ENCODE measurements at places on chromosomes 5 and 9.

- no peak for DNase-seq
Observed at GRCh38 chr5:159758189-159758588, 158.1 kb upstream of the ADRA1B start.

- no peak for DNase-seq
Observed at GRCh38 chr5:44885903-44886302, 77.2 kb downstream of the MRPS30 start.

GRCh38 chr5:53549792-53550191 is 10.6 kb upstream of the NDUFS4 start:
- no peak for DNase-seq

DNA sequence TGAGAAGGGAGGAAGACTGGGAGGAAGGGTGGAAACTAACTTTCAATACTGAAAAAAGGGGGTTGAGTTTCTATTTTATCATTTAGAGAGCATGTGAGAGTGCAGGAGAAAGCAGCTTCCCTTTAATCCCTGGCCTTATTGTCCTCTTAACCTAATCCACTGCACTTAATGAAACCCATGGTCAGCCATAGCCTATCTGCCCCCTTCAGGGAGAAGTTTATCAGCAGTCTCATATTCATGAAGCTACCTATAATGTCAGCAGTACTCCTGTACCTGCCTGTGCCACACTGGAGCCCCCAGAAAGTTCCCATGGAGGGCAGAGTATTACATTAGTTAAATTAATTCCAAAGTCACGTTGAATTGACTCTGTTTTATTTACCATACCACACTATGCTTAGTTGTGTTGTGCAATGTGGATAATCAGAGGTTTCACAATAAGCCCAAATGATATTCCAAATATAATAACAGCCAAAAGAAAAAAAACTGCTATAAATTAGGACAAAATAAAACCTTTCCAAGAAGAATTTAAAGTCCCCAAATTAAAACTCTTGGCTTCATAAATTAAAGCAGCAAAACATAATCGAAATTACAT is 62.9 kb downstream of the MUSK start:
- no peak for DNase-seq

GRCh38 chr9:102631559-102631958 is 363.6 kb upstream of the CYLC2 start:
- no peak for DNase-seq

- no peak for DNase-seq
Observed at GRCh38 chr5:169945831-169946261, 34.4 kb downstream of the INSYN2B start.

DNA sequence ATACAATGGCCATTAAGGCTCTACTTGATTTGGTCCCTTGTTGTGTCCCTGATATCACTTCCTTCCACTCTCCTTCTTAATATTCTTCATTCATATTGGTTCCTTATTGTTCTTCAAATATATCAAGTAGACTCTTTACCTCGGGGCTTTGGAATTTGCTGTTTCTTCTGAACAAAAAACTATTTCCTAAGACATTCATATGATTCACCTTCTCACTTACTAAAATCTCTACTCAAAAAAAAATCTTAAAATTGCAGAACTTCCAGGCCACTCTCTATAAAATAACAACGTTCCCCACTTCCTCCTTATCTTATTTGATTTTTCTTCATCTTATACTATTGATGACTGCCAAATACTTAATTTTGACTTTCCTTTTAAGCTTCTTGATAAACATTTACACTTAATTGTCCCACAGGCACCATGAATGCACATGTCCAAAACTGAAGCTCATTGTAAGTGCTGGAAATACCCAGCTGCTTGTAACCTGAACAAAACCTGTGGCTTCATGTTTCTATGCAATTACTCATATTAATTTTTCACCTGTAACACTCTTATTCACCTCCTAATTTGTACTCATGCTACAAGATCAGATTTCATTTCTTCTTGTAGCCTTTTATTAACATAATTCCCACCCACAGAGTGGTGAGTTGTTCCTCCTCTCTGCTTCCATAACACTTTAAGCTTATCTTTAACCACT is 58.4 kb upstream of the NUDT12 start:
- no peak for DNase-seq

GRCh38 chr5:178371362-178372111 is 138.9 kb upstream of the PHYKPL start:
- DNase-seq: no peak

DNA sequence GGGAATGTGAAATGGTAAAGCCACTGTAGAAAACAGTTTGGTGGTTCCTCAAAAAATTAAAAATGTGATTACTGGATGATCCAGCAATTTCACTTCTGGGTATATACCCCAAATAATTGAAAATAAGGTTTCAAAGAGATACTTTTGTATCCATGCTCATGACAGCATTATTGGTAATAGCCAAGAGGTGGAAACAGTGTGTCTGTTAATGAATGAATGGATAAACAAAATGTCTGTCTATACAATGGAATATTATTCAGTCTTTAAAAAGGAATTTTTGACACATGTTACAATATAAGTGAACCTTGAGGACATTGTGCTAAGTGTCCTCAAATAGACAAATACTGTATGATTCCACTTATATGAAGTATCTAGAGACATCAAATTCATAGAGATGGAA is 40.1 kb downstream of the NUP214 start:
- DNase-seq: no peak

DNA sequence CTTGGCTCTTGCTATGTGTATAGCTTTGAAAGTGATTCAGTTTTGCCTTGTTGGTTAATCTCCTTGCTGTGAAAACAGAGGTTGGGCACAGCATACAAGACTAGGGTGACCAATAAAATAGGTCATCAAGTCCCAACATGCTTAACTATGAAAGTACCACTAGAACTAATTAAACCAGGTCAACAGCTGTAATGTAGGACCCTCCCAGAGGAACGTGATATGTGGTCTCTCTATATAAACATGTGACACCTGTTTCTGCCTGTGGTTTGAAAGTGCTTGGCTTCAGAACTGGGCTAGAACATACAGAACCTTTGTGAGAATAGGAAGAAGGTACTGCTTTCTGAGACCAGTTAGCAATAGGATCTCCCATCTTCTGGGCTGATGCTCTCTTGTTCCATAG is 297.1 kb downstream of the FBXL7 start:
- no peak for DNase-seq

DNA sequence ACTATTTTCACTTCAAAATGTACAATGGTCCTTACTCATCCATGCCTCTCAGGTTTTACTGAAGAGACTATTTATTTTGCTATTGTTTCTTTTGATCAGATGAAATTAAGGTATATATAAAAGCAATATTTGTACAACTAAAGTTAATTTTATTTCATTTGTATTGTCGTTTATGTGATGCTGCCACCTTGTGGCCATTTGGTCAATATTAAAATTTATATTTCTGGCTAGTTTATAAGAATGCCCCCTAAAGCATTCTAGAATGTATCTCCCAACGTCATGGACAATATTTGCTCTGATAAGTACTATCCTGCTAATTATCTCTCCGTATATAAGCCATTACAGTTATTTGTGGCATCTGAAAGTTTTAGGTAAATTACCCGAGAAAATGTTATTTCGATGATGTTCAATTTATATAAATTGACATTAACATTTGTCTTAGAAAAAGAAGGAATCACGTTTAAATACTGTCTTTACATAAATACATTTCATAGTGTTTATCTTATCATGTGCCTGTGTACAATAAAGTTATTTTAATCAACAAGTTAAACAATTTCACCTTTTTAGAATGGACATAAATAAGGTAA is 680.0 kb downstream of the TAF11L14 start:
- DNase-seq: no peak

DNA sequence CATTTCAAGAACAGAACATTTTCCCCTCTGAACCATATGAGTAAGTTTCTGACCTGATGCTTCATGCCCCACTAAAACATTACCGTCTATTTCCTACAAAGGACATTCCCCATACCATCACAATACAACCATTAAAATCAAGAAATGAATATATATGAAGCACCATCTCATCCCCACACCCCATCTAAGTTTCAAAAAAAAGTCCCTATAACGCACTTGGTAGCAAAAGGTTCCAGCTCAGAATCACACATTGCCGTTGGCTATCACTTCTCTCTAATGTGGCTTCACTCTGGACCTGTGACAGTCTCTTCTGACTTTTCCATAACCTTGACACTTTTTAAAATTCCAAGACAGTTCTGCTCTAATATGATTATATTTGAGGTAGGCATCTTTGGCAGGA is 5.9 kb downstream of the EMB start:
- no peak for DNase-seq

DNA sequence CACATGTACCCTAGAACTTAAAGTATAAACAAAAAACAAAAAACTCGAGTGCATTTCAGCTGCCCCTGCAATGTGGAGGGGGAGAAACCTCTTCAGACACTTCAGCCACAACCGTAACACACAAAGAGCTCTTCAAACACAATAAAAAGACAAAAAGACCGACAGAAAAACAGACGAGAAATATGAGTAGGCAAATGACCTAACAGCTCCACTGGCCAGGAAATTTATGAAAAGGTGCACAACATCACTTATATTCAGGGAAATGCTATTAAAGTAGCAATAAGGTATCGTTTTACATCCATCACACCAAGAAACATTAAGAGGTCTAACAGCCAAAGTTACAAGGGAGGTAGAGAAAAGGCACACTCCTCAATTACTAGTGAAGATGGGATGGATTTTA is 6.2 kb downstream of the ZBED3 start:
- no peak for DNase-seq

- no peak for DNase-seq
Observed at GRCh38 chr5:3913279-3913678, 317.6 kb downstream of the IRX1 start.

DNA sequence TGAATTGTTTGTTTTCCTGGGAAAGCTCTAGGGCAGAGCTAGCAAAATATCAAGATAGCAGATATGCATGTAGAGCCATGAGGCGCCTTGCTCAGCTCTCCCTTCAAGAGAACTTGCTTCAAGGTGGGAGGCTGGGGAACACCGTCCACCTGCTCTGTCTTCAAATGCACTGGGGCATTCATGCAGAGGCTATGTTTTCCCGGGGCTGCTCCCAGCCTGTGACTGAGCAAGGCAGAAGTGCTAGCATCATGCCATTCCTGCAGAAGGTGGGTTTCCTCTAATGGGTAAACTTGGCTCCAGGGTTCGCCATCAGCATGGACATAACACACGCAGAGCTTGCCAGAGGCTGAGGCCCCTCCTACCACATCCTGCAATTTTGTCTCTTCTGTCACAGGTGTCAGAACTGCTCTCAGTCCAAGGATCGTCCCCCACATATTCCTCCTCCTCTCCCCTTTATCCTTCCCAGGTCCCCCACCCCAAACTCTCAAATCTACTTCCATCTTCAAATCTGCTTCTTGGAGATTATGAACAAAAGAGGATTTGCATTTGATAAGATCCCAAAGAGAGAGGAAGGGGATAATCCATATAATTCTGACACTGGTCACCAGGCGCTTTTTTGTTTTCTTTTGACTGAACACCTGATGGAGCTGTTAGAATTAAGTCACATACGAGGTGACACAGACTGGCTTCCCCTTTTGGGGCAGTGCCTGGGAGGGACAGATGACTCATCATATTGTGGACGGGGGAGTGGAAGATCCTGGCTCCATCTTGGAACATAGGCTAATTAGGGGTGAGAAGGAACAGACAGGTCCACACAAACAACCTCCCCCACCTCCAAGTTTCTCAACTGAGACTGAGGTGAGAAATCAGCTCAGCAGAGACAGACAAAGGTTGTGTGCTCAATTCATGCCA is 85.0 kb upstream of the TAF11L2 start:
- peak; percentile 35 for DNase-seq

- DNase-seq: no peak
Observed at GRCh38 chr5:167452136-167452535, 839.3 kb upstream of the WWC1 start.

DNA sequence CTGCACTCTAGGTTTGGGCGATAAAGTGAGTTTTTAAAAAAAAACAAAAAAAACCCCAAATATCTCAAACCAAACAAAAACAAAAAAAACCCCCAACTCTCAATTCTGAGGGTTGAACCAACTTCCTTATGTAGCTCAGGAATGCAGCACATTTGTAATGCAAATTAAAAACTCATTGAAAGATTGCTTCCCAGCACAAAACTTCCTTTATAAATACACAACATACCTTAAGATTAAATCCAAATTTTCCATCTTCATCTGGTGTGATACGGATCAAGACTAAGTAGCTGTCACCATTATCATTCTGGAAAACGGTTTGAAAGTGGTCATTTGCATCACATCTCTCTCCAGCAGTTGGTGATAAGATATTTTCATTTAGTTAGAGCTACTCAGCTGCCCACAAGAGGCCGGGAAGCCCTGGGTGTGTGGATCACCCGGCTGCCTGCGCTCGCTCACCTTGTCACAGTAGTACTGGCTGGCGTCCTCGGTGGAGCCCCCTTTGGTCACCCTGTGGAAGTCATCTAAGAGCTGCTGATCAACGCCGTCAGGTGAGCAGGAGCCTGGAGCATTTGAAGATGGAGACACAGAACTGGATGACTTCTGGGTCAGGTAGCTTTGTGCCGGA is 88.2 kb downstream of the PTPN3 start:
- no peak for DNase-seq

DNA sequence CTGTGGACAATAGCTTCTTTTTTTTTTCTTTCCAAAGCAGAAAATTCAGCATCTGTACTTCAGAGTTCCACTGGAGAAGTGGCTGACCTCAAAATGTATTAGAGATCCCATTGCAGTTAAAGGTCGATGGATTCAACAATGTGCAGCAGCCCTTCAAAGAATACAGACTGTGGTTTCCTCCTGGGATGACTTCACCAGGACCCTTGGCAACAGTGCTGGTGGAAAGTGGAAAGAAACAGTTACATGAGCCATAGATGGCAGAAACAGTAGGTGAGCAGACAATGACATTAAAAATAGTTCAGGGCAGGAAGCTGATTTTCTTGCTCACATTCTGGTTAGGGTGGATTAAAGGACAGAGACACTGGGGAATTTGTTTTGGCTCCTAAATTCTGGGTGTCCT is 62.4 kb downstream of the SLC28A3 start:
- no peak for DNase-seq

DNA sequence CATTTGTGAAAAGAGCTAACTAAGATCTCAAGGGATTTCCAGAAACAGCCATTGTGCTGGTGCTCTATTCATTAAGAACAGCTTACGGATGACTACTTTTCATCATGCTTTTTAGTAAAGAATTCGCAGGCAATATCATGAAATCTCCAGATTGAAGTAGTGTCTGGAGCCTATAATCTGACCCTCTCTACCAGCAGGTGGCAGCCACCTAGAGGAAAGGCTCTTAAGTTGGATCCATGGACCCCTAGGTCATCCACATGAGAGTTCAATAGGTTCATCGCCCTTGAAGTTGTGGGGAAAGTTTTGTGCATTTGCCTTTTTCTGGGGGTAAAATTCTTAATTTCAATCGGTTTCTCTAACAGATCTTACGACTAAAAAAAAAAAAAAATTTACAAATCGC is 82.3 kb downstream of the SLC1A3 start:
- DNase-seq: peak; percentile 31

GRCh38 chr5:165201369-165201768 is 1696.0 kb downstream of the MAT2B start:
- DNase-seq: no peak

DNA sequence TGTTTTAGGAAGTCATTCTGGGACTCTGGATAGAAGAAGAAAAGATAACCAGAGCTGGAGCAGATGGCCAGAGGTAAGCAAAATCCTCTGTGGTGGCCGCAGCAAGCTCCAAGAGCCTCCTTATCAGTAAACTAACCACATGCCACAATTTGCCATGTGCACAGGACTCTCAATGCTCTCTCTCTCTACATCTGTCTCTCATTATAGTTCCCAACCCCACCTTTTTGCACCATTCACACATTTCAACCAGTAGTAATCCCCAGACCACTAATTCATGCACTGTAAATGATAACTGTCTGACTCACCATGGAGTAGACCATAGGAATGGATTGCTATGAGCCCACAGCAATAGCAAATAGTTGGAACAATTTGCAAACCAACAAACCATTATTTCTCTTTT is 526.1 kb downstream of the TLR4 start:
- no peak for DNase-seq

GRCh38 chr5:142869886-142870285 is 99.7 kb downstream of the ARHGAP26 start:
- DNase-seq: no peak

Measured in CMK (cell line).